ENCODE measurements at places on chromosomes 3 and 15. TPM values are rescaled to one million over a fixed set of nuclear protein-coding genes. Genes with fewer than 3 reads are reported as not detected.

LRTM1 gene
- not detected for total RNA-seq

EPHB3 gene
- total RNA-seq: 2.3 TPM

FBXL22 gene
- not detected for total RNA-seq

ZNF639 gene
- 33.9 TPM for total RNA-seq

MEIS2 gene
- 40.2 TPM for total RNA-seq

- no peak for DNase-seq
Observed at GRCh38 chr3:109325657-109326056, 9.3 kb upstream of the DPPA2 start.

DNA sequence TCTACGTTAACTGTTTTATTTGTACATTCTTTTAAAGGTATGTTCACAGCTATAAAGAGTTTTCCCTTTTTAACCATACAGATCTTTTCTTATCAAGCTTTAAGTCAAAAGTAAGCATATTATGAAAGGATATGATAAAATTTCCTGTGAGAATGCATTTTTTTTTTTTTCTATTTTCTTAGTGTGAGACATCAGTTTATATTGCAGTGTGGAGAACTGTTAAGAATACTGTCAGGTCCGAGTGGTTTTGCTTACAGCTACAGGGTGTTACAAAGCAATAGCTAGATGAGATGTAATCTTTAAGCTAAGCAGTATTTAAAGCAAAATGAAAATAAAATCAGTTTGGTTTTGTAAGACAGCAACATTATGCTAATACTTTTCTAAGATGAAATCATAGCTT is 133.2 kb downstream of the SLC25A26 start:
- no peak for DNase-seq

GRCh38 chr3:154835639-154836038 is 244.5 kb upstream of the MME start:
- no peak for DNase-seq

DNA sequence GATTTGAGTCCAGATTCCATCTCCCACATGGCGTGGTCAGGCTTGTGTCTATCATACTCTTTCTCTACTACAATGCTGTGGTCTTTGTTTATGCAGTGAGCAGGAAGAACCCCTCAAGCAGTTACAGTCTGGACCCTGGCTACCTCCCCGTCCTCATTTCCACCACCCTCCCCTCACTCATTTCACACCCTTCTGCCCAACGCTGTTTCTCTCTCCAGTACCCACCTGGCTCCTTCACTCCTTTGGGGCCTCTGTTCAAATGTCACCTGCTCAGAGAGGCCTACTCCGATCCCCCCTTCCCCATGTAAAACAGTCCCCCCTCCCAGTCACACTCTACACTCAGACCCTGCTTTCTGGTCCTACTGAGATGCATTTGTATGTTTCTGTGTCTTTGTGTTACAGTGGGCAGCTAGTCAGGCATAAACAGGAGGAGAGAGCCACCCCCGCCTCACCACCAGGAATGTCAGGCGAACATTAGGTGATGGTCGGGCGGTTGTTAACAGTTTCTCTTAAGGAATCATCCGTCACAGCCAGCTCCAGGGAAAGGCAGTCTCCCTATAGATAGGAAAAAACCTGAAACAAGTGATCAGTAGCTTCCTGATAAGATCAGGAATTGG is 53.7 kb upstream of the CA12 start:
- no peak for DNase-seq

- no peak for DNase-seq
Observed at GRCh38 chr15:60548101-60548500, 69.2 kb upstream of the ICE2 start.

GRCh38 chr3:33936921-33937525 is 138.6 kb downstream of the PDCD6IP start:
- no peak for DNase-seq

DNA sequence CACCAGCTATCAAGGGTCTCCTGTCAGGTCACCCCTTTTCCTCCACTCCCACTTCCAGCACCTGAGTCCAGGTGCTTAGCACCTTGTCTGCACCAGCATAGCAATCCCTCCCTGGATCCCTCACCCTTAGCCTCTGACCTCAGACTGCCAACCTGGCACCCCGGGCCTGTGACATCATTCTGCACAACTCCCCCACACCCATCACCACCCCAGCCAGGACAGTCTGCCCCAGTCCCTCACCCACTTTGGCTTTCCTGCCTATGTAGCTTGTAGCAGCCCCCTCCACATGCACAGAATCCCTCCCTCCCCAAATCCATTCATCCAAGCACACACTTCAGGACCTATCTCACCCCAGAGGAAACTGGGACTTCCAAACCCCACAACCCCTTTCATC is 819 bp upstream of the PLXNB1 start:
- DNase-seq: no peak

- DNase-seq: no peak
Observed at GRCh38 chr15:74988007-74988800, 7.2 kb upstream of the SCAMP5 start.

- no peak for DNase-seq
Observed at GRCh38 chr3:160564258-160564911, 986 bp downstream of the KPNA4 start.
